ENCODE measurements at places on chromosomes 12 and 14.

- peak; percentile 70 for DNase-seq
These were observed 30.2 kb downstream of the KCTD10 start for GRCh38 chr12:109446869-109447268.

- DNase-seq = no peak
These were observed 391.0 kb downstream of the ZFP36L1 start for GRCh38 chr14:68401855-68402254.

GRCh38 chr12:95418142-95418541, 55.8 kb upstream of the METAP2 start:
- no peak for DNase-seq

DNA sequence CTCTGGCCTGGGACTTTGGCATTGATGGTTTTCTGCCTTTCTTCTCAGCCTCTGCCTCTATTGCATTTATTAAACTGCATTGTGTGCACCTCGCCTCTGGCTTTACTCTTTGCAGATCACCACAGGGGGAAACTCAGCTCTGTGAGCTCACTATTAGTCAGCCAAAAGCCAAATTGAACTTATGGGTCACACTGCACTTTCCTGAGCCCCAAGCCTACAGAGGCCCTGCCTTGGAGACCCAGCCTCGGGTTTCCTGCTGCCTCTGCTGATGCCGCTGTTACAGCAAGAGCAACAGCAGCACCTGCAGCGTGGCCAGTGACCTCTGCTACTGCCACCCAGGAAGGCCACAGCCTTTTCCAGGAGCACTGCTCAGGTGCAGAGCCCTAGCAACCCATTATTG, 122.5 kb downstream of the DAD1 start:
- no peak for DNase-seq

- DNase-seq = no peak
These were observed 13.1 kb downstream of the CBLN3 start for GRCh38 chr14:24416254-24416931.

DNA sequence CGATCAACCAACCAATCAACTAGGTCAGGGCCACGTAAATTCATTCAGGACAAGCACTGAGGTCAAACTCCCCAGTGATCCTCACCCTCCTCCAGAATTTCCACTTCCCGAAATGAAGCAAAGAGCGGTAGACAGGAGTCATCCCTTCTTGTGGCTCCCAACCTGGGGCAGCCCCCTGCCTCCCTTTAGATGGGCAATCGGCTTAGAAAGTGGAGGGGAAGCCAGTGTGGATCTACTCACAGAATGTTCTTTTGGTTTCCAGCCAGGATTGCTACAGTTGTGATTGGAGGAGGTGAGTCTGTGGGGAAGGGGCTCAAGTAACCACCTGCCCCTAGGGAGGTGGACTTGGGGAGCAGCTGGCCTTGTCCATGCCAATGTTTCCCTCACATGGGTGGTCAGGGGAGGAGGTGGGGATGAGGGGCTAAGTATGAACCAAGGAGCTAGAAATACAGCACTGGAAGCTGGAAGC, 4.1 kb downstream of the IFI27 start:
- DNase-seq = no peak

DNA sequence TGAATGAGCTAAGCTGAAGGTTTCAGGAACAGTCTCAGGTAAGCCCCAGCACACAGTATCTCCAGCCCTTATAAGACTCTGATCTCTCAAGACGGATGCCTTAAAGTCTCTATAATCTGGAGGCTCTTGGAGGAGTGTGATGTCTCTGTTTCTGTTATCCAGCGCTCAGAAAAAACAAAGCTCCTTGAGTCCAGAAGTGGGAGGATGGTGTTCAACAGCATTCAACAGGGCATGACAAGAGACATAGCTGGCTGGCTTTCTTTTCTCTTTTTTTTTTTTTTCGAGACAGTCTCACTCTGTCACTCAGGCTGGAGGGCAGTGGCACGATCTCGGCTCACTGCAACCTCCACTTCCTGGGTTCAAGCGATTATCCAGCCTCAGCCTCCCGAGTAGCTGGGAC, 31.6 kb upstream of the TESC start:
- no peak for DNase-seq

DNA sequence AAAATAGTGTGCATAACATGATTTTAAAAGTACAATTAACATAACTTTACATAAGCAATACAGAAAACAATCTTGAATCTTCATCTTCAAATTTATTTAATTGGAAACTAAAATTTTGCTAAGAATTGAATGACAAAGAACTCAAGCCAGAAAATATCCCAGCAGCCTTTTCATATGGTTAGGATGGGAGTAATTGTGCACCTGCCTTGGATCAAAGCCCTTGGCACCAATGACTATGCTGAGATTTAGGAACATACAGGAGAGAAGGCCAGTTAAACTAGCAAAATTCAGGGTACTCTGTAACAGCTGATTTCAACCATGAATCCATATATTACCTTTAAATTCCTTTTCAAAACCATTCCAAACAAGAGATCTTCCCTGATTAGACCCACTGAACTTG, 5.8 kb downstream of the KERA start:
- DNase-seq = no peak

GRCh38 chr12:117111386-117111785, 12.2 kb upstream of the TESC start:
- DNase-seq = no peak

DNA sequence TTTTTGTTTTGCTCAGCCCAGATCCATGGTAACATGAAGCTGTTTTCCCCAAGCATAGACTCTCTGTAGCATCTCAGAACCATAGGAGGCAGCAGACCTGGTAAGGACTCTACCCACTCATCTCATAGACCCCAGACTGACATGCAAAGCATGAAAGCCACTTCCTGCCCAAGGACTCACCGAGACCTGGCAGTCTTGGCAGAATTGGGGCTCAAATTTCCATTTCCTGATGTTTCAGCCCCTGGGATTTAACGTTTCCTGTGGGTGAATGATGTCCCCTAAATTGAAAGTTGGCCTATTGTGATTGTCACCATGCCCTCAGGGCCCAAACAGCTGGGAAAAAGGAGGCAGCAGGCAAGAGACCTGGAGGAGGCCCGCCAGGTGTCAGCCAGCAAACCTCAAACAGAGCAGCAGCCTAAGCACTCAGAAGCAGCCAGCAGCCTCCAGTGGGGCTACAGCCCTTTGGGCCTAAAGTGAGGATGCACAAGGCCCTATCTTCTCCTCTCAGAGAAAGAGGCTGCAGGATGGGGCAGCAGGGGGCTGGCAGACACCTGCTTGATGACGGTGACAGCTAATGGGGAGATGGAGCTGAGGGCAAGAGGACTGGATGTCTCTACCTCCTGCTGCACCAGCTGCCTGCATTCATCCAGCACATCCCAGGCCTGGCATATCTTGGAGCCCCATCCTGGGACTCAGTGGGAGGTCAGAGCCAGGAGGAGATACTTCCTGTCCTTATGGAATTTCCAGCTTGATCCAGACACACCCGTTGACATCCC, 8.5 kb downstream of the KRT85 start:
- no peak for DNase-seq

GRCh38 chr14:71591929-71592328, 340.3 kb upstream of the RGS6 start:
- DNase-seq = no peak

DNA sequence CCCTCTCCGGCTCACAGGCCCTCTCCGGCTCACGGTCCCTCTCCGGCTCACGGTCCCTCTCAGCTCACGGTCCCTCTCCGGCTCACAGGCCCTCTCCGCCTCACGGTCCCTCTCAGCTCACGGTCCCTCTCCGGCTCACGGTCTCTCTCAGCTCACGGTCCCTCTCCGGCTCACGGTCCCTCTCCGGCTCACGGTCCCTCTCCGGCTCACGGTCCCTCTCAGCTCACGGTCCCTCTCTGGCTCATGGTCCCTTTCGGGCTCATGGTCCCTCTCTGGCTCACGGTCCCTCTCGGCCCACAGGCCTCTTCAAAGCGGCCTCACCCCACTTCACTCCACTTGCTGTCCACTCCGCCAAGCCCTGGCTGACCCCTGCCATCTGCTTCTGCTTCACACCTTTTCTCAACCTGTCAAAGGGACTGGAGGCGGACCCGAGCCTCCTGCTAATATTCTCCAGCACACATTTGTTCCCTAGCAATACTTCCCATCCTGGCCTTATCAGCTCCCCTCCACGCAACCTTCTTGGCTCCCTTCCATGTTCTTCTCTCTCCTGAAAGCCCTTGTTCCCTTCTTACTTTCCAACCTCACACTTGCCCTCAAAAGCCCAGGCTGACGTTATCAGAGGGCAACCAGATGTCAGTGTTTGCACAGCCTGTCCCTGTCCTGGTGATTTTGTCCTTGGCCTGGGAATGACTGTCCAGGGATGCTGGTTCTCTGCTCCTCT, 176.7 kb downstream of the CALM1 start:
- DNase-seq = no peak

- no peak for DNase-seq
These were observed 420.7 kb downstream of the DAD1 start for GRCh38 chr14:22168092-22168955.

- DNase-seq = no peak
These were observed 129.9 kb downstream of the CPNE8 start for GRCh38 chr12:38775457-38775856.
